Natural killer cell (primary cell): ENCODE measurements at places on chromosomes 6 and 20.

GRCh38 chr6:11333132-11333849, 100.8 kb upstream of the NEDD9 start:
- H3K27ac ChIP-seq = no peak overlapping the region
- H3K4me3 ChIP-seq = no peak overlapping the region
- peaks cover 29% of the 10 kb centered on the region for H3K4me1 ChIP-seq
- peaks cover 1% of the 10 kb centered on the region for H3K36me3 ChIP-seq

GRCh38 chr20:57087102-57087501, 179.3 kb downstream of the BMP7 start:
- peaks cover 8% of the 10 kb centered on the region for H3K4me1 ChIP-seq
- no peaks in the 10 kb centered on the region for H3K36me3 ChIP-seq
- DNase-seq = no peak
- no peak overlapping the region for H3K27ac ChIP-seq
- no peak overlapping the region for H3K4me3 ChIP-seq

GRCh38 chr6:89387516-89388201, 24.4 kb downstream of the RRAGD start:
- H3K4me3 ChIP-seq = no peak overlapping the region
- H3K27me3 ChIP-seq = no peaks in the 10 kb centered on the region
- H3K27ac ChIP-seq = no peak overlapping the region
- no peaks in the 10 kb centered on the region for H3K36me3 ChIP-seq
- no peaks in the 10 kb centered on the region for H3K4me1 ChIP-seq

GRCh38 chr6:113707194-113707593, 150.0 kb upstream of the MARCKS start:
- no peak overlapping the region for H3K4me3 ChIP-seq
- no peaks in the 10 kb centered on the region for H3K4me1 ChIP-seq
- no peaks in the 10 kb centered on the region for H3K27me3 ChIP-seq
- DNase-seq = no peak
